Right ventricle myocardium inferior (tissue), 1 donor: ENCODE measurements at places on chromosomes 1 and 21. TPM values are rescaled to one million over a fixed set of nuclear protein-coding genes. Genes with fewer than 3 reads are reported as not detected.

NFIA gene
- total RNA-seq, result 97.6 TPM

CDK11A gene
- total RNA-seq, result 20.8 TPM

DNA sequence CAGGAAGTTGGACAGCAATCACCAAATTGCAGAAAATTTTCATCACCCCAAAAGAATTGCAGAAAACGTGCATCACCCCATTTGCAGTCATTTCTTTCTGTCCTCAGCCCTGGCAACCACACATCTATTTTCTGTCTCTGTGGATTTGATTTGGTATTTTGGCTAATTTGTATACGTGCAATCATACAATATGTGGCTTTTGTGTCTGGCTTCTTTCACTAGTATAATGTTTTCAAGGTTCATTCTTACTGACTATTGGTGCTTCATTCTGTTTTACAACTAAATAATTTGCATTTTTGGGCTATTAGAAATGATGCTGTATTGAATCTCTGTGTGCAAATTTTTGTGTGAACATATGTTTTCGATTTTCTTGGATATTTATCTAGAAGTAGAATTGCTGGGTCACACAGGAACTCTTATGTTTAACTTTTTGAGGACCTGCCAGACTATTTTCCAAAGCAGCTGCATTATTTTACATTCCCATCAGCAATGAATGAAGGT lies 24.8 kb upstream of the PRDM2 start:
- no peak for DNase-seq

GRCh38 chr1:11948822-11949458 lies 14.4 kb downstream of the PLOD1 start:
- DNase-seq, result no peak

DNA sequence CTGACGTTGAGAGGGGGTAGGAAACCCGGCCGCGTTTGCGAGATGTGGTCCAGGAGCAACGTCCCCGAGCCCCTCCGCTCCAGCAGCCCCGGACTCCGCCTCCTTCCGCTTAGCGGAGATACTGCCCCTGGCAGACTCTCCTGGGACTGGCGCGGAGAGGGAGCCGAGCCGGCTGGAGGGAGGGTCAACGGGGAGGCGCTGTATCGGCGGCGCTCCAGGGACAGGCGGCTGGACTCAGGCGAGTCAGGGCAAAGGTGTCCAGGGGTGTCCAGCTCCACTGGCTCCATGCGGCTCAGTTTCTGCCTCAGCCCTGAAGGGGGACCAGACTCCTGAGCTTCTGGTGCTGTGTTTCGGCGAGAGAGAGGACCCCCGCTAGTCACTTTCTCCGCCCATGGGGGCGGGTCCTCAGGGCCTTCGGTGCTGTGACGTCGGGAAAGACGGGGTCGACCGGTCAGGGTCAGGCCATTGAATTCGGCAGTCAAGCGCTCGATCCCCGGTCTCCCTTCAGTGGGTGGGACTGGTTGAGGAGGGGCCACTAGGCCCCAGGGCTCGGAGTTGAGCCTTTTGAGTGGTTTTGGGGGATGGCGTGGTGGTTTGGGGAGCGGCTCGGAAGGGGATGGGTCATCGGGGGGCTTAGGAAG lies 2.8 kb upstream of the LIX1L start:
- DNase-seq, result peak; percentile 91

GRCh38 chr1:85473390-85473789 lies 8.4 kb upstream of the DDAH1 start:
- no peak for DNase-seq
